ENCODE measurements at places on chromosomes 4 and X.

GRCh38 chr4:26051240-26051639 lies 137.2 kb downstream of the SMIM20 start:
- no peak for DNase-seq

DNA sequence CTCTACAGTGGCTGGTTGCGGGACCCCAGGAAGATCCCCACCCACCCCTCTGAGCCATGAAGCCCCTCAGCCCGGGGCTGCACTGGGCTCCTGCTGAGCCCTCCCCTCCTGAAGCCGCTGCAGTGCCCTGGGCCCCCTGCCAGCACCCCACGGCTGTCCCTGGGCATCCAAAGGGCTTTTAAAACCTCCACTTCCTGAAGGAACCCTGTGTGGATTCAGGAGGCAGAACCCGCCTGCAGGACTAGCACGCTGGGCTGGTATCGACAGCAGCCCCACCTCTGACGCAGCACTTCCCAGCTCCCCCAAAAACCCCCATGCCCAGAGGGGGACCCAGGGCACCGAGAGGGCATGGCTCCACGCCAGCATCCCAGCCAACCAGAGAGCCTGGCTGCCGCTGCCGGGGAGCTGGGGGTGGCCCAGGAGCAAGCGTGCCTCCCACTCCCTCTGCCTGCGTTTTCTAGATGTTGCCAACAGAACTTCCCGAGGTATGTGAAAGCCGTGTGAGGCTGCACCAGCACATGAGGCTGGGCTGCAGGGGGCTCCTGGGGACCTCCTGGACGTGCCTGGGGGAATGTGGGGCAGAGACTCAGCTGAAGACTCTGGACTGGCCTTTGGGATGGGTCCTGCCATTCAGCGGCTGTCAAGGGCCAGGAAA lies 6.3 kb downstream of the MXD4 start:
- DNase-seq = no peak

DNA sequence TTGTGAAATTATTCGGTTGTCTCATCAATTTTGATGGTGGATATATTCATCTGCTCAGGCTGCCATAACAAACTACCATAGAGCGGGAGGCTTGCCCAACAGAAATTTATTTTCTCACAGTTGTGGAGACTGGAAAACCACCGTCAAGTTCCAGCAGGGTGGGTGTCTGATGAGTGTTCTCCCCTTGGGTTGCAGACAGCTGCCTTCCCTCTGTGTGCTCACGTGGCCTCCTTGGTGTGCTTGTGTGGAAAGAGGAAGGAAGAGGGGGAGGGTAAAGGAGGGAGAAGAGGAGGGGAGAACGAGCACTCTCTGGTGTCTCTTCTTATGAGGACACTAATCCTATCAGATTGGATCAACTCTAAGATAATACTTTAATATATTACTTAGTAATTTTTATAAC lies 123.8 kb upstream of the TEX13D start:
- peak; percentile 32 for DNase-seq

- no peak for DNase-seq
Measured at GRCh38 chr4:86959588-86960500, 25.0 kb downstream of the AFF1 start.

DNA sequence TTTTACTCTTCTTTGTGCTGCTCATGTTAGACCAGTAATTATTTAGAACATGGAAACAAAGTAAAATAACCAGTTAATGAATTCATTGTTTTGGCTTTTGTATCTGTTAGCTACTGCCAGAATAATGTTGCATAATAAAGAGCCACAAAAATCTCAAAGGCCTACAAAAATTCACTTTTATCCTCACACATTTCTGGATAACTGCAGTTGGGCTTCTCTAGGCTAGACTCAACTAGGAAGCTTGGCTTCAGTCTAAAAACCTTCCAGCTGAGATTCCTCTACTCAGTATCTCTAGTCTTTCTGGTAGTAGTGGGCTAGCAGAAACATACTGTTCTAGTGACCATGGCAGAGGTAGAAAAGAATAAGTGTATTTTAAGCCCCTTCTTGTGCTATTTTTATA lies 73.0 kb downstream of the FAT4 start:
- DNase-seq = no peak

DNA sequence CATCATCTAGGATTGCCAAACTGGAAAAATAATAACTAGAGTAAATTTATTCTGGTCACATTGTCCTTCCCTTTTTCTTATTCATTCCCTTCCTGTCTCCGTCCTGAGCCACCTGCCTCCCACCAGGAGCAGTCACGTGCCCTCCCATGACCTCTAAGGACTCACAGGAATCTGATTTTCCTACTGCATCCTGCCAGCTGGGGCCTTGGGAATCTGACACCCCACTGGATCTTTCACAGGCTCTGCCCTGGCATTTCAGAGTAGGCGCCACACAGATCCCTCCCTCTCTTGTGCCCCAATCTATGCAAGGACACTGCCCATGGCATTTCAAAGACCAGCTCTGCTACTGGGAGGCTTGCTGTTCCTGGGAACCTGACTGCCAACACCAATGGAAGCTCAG lies 520.5 kb downstream of the PPARGC1A start:
- no peak for DNase-seq

GRCh38 chrX:65488495-65488894 lies 46.1 kb downstream of the LAS1L start:
- no peak for DNase-seq

- no peak for DNase-seq
Measured at GRCh38 chrX:154599531-154599930, 14.6 kb downstream of the CTAG1A start.

DNA sequence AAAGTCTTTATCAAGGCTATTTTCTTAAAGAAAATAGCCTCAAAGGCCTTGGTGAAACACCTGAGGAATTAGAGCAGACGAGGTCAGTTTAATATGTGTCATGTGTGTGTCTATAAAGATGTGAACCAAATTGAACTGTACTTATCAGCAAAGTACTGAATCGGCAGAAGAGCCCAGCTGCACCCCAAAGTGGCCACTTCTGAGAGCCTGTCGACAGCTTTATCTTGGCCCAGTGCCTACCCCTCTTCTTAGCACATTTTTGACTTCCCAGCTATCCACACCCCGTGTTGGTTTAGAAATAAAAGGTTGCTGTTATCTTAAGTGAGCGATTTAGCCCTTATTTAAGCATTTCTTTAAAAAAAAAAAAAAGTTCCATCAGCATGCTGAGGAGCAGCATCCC lies 329.7 kb downstream of the FBXW7 start:
- no peak for DNase-seq

GRCh38 chr4:37562592-37562991 lies 123.6 kb downstream of the RELL1 start:
- DNase-seq = no peak

- DNase-seq = no peak
Measured at GRCh38 chr4:189771696-189772361, 168.8 kb upstream of the FRG1 start.

GRCh38 chr4:23822181-23822580 lies 67.7 kb downstream of the PPARGC1A start:
- no peak for DNase-seq

DNA sequence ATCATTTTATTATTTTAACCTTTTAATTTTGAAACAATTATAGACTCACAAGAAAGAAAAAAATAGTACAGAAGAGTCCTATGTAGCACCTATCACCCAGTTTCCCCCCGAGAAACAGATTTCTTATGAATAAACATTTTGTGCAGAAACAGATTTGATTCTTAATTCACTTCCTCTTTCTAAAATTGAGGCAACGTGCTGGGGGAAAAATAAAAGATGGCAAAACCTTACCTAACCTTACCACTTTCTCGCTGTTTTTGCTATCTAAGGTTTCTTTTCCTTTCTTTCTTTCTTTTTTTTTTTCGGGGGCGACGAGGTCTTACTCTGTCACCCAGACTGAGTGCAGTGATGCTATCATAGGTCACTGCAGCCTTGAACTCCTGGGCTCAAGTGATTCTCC lies 4.3 kb upstream of the CLNK start:
- DNase-seq = peak; percentile 50

DNA sequence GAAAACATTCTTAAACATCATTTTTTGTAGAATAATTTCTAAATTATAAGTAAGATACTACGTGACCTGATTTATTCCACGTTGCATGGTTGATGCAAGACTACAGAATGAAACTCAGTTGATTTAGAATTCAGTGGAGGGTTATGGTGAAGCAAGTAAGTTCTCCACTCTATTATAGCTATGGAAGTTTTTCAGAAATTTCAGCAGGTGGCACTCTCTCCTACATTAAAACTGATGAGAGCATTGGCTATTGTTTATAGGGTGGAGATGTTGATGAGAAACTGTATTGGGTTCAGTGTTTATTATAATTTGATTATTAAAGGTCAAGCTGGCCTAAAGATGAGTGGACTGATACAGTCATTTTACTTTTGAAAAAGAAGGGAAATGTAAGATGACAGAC lies 88.0 kb downstream of the FNIP2 start:
- DNase-seq = peak; percentile 80

- DNase-seq = peak; percentile 24
Measured at GRCh38 chr4:85370400-85371032, 104.4 kb upstream of the ARHGAP24 start.

DNA sequence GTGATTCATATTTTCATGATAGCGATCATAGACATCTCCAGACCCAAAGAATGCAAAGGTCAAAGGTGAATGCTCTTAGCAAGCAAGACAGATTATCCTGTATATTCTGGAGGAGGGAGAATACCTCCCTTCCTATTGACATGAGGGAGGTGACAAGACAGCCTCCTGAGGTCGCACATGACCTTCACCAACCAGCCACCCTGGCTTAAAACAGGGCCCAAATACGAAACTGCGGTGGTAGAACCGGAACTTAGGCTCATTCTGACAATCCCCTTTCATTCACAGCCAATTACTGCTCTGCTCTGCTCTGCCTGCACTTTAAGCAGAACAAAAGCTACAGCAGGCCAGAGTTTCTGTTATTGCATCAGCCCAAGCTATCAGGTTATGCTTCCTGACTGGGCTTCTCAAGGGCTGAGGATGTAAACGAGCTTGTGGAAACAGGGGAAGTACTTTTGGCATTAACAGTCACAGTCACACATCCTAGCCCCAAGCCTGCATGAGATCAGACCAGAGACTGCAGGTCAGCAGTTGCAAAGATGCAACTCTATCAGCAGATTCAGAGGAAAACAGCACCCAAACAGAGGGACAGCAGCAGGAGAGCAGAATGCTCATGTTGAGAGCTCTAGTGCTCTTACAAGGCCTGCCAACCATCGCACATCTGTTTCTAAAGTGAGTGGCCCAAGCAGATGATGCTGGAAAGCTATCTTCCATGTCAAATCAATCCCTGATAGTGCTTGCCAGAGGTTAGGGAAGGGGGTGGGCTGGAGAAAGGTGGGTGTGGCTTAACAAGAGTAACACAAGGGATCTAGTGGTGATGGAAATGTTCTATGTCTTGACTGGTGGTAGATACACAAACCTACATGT lies 51.3 kb upstream of the MAP3K15 start:
- peak; percentile 83 for DNase-seq

GRCh38 chr4:26029568-26030131 lies 115.6 kb downstream of the SMIM20 start:
- no peak for DNase-seq

- no peak for DNase-seq
Measured at GRCh38 chr4:174215961-174216680, 67.3 kb downstream of the FBXO8 start.

DNA sequence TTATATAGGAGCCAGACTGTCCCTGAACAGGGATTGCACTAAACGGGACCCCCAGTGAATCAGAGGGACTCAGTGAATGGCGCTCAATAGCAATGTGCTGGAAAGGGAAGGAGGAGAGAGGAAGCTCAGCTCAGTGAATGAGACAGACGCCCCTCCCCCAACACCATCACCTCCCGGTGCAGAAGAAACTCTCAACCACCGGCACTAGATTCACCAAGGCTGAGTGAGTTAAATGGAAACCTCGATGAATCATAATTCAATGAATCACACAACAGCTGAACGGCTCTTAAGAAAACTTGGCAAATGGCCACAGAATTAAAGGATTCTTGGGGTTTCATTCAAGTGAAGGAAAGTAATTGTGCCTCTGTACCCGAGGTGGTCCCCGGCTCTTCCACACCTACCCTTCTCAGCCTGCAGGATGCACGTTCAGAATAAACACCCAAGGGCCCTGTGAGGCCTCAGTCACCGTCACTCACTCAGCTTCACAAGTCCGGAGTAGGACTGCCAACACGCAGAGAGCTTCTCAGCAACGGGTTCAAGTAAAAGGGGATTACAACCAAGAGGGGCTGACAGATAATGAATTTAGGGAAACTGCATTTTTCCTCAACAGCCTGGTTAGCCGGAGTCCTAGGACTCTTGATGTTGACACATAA lies 29.3 kb downstream of the CRMP1 start:
- peak; percentile 87 for DNase-seq

- DNase-seq = peak; percentile 52
Measured at GRCh38 chrX:14027511-14028019, 2.1 kb downstream of the GEMIN8 start.

GRCh38 chr4:54439831-54440243 lies 210.7 kb downstream of the PDGFRA start:
- DNase-seq = peak; percentile 83

DNA sequence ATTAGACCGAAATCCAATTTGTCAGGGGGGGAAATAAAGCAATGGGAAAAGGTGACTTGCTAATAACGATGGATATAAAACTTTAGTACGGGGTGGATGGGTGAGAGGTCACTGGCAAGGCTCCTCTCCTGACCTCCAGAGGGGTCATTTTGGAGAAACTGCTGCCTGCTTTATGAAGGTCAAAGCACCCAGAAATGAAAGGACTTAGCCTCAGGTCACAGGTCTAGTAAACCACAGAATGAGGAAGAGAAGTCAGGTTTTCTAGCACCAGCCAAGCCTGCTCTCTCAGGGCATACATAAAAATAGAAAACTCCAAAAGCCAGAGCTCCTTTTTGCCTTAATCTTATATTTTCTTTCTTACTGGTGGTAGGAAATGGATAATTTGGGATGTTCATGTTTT lies 134.2 kb downstream of the SHROOM3 start:
- peak; percentile 8 for DNase-seq

DNA sequence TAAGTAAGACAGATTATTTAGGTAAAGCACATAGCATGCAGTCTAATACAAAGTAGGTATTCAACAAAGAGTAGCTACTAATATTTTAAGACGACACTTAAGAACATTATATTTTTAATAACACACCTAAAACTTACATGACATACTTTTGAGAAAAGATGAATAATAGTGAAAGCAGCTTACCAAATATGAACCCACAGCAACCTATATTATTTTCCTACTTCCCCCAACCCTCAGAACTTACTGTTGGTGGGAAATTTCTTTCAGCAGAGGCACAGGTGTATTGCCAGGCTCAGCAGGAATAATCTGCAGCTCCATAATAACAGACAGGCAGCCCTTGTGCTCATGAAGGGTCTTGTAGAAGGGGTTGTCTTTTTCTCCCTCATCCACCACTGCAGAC lies 498.9 kb downstream of the GLUD2 start:
- no peak for DNase-seq

DNA sequence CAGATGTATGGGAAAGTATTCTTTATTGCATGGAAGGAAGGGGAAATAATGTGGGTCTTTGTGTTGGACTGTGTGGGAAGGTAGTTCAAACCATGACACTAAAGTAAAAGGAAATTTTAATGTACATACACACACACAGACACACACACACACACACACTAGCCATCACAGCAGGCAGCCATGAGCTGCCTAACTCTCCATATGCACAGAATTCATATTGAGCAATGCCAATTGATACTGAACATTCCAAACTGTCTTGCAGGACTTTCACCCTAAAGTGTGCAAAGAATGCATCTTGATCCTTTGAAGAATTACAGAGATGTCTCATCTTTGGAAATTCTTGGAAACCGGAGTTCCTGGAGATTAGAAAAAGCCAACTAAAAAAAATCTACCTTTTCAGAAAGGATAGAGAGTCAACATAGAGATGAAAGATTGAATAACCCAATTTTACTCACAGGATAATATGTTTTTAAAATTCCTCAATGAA lies 120.6 kb upstream of the MBNL3 start:
- DNase-seq = no peak

- DNase-seq = no peak
Measured at GRCh38 chr4:17715511-17715910, 65.9 kb downstream of the FAM184B start.
